ENCODE measurements at places on chromosomes 16 and 17. TPM values are rescaled to one million over a fixed set of nuclear protein-coding genes. Genes with fewer than 3 reads are reported as not detected.

Gene NPB
- 1.7 TPM for total RNA-seq

Gene CSF3
- 0.09 TPM for total RNA-seq

Gene CHST5
- total RNA-seq: not detected

DNA sequence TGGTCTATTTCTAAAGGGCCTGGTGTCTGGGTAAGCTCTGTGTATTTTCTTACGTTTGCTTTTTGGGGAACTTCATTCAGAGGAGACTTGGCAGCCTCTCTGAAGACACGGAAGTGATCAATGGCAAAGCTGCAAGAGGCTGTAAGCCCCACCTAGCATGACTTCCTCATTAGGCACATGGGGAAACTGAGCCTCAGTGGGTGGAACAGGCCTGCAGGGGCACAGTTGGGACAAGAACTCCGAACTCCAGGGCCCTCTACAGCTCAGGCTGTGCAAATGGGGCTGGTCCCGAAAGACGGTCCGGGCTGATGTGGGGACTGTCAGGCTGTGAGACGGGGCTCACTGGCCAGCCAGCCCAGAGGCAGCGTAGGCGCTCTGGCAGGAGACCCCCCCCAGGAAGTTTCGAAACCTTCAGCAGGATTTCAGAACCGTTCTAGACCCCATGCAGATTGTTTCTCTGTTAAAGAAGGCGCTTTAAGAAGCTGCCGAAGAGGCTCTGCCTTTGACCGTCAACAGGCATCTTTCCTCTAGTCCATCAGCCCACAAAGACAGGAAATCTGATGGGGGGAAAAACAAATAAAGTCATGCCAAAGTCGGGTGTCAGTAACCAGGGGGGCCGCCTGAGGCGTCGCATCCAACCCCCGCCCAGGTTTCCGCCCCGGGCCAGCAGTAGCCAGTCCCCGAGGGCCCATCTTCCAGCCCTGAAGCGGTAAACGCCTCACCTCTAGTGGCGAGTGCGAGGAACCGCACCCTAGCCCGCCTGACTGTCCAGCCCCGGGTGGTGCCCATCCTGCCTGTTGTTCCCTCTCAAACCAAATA is 79.8 kb upstream of the TBC1D3K start:
- no peaks in the 10 kb centered on the region for H3K27me3 ChIP-seq
- peaks cover 10% of the 10 kb centered on the region for H3K4me1 ChIP-seq
- DNase-seq: peak; percentile 37
- peak overlapping the region; percentile 13 for H3K4me3 ChIP-seq
- no peaks in the 10 kb centered on the region for H3K36me3 ChIP-seq
- no peak overlapping the region for H3K27ac ChIP-seq

Gene BCO1
- total RNA-seq: 0.14 TPM

- H3K4me3 ChIP-seq: peak within 1 kb of the TSS; percentile 100
- peaks cover 57% of the 10 kb centered on the region for H3K4me1 ChIP-seq
- H3K27me3 ChIP-seq: no peaks in the 10 kb centered on the region
- H3K36me3 ChIP-seq: peaks cover 80% of the 10 kb centered on the region
- peak; percentile 59 for DNase-seq
Observed at GRCh38 chr16:28984619-28985135, at the start of gene LAT. Gene LAT, plus strand, starts transcription at chr16:28985052. Its CDS starts 366 bp downstream, at chr16:28985418.

GRCh38 chr17:21201298-21201595 is 12.7 kb downstream of the TMEM11 start:
- peak overlapping the region; percentile 2 for H3K27ac ChIP-seq
- H3K27me3 ChIP-seq: no peaks in the 10 kb centered on the region
- no peak overlapping the region for H3K4me3 ChIP-seq
- no peaks in the 10 kb centered on the region for H3K4me1 ChIP-seq

Gene TEPSIN
- 13.3 TPM for total RNA-seq

DNA sequence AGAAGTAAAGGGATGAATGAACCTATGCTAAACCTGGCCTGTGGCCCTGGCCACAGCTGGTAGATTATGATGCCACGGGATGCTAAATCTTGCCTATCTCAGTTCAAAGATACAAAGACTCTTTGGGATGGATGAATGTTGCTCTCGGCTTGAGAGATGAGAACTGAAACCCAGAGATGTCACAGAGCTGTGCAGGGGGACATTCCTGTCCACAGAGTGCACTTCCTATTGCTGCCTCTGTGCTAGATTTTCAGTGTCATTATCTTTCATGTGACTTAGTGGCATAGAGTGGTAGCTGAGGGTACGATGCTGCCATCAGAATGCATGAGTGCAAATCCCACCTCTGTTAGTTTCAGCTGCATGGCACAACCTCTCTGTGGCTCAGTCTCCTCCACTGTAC is 2.3 kb upstream of the MT1M start:
- H3K27ac ChIP-seq: no peak overlapping the region
- peaks cover 97% of the 10 kb centered on the region for H3K27me3 ChIP-seq
- no peaks in the 10 kb centered on the region for H3K36me3 ChIP-seq
- no peak overlapping the region for H3K4me3 ChIP-seq
- H3K4me1 ChIP-seq: no peaks in the 10 kb centered on the region
- no peak for DNase-seq

Gene CRYM
- 0.33 TPM for total RNA-seq

Gene ITGB3
- 0.52 TPM for total RNA-seq

- peaks cover 2% of the 10 kb centered on the region for H3K4me1 ChIP-seq
- H3K27me3 ChIP-seq: no peaks in the 10 kb centered on the region
- no peak for DNase-seq
Observed at GRCh38 chr17:65202844-65203571, 65.8 kb downstream of the RGS9 start.

DNA sequence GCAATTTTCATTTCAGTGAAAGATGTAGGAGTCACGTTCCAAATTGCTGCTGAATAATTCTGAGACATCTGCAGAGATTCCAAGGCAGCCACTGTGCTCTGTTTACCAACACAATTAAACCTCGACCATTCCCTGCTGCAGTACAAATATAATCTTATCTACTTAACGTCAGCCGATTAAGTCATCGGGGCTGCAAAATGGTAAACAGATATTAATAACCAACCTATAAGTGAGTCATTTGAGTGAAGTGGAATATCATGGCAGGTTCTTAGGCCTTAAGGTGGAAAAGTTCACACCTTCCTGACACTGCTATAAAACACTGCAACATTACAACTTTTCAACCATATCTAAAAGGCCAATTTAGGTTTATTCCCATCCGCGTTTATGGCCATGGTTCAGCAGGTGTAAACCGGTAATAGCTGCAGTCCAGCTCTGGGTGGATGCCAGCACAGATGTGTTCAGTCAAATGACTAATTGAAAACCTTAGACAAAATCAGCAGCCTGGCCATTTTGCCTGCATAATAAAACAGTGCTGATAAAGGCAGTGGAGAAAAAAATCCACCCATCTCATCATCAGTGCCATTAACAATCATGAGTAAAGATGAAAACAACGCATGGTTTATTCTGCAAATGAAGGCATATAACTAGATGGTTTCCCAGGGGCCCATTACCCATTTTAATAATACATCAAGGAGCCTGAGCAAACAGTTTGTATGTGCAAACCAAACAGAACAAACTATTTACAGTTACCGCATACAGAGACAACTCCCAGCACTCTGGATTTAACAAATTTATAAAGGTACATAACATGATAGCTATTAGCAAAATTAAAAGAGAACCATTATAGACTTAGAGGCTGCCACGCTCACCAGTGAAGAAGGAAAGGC is 202.9 kb upstream of the IRX3 start:
- DNase-seq: no peak
- no peaks in the 10 kb centered on the region for H3K27me3 ChIP-seq
- H3K36me3 ChIP-seq: no peaks in the 10 kb centered on the region

GRCh38 chr16:52786091-52786490 is 239.1 kb upstream of the TOX3 start:
- no peaks in the 10 kb centered on the region for H3K4me1 ChIP-seq
- H3K36me3 ChIP-seq: no peaks in the 10 kb centered on the region
- no peak overlapping the region for H3K27ac ChIP-seq
- no peak for DNase-seq
- no peaks in the 10 kb centered on the region for H3K27me3 ChIP-seq

DNA sequence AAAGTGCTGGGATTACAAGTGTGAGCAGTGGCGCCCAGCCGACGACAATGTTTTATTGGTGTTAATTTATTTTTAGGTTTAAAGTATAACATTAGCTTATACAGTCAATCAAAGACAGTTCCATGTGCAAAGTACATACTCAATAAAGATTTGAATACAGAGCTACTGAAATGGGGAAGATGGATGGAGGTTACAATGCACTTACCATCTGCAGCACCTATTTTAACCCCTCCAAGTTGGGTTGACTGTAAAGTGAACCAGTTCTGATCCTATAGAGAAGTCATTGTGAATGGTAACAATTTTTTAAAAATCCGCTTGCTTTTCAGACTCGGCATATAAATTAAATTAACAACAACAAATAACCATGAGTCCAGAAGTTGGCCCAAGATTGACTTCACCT is 679 bp upstream of the PSKH1 start:
- peaks cover 5% of the 10 kb centered on the region for H3K36me3 ChIP-seq
- peaks cover 13% of the 10 kb centered on the region for H3K4me1 ChIP-seq
- peak overlapping the region; percentile 89 for H3K4me3 ChIP-seq
- H3K27me3 ChIP-seq: no peaks in the 10 kb centered on the region

Gene PIK3R6
- 1.9 TPM for total RNA-seq

Gene GCGR
- total RNA-seq: 0.05 TPM

- H3K36me3 ChIP-seq: no peaks in the 10 kb centered on the region
- H3K27me3 ChIP-seq: no peaks in the 10 kb centered on the region
- no peaks in the 10 kb centered on the region for H3K4me1 ChIP-seq
- no peak for DNase-seq
- H3K4me3 ChIP-seq: no peak overlapping the region
Observed at GRCh38 chr17:55482591-55483389, 28.5 kb downstream of the SMIM36 start.

- no peaks in the 10 kb centered on the region for H3K27me3 ChIP-seq
- no peak overlapping the region for H3K4me3 ChIP-seq
- no peaks in the 10 kb centered on the region for H3K4me1 ChIP-seq
- no peak for DNase-seq
Observed at GRCh38 chr16:9526791-9527190, 435.3 kb downstream of the HAPSTR1 start.

Measured in thymus (tissue), 14 donors.